ENCODE measurements at places on chromosomes 1 and 21.

DNA sequence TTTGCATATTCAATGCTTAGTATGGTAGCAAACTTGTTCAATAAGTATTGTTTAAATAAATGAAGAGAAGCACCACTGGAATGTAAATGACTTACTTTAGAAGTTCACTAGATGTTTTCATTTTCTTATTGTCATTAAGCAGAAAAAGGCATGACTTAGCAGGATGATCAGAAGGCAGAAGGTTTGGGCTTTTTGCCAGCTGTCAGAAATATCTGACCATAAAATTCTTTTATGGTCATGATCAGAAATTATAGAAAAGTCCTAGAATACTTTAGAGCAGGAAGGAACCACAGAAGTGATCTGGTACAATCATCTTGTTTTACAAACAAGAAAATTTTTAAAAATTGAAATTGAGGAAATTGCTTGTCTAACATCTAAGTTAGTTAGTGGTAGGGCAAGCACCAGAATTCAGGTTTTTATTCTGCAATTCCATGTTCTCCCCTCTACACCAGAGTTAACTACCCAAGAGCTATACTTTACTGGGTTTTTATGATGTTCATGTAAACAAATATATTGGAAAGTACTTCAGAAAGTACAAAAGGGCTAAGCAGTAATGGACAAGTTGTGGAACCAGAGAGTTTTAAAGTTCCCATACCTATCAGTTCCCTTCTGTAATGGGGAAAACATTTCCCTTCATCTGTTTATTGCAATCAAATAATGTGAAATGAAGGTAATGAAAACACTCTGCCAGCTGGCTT lies 10.1 kb downstream of the FMO5 start:
- no peak for DNase-seq

GRCh38 chr21:42062236-42063022 lies 8.7 kb upstream of the UMODL1 start:
- DNase-seq: no peak

- DNase-seq: no peak
Observed at GRCh38 chr1:36442337-36442736, 7.9 kb downstream of the OSCP1 start.

- DNase-seq: no peak
Observed at GRCh38 chr1:22255341-22256212, 112.7 kb upstream of the WNT4 start.

GRCh38 chr21:39613041-39613934 lies 548 bp downstream of the B3GALT5 start:
- DNase-seq: no peak

- no peak for DNase-seq
Observed at GRCh38 chr1:1345384-1345783, 3.8 kb downstream of the DVL1 start.

DNA sequence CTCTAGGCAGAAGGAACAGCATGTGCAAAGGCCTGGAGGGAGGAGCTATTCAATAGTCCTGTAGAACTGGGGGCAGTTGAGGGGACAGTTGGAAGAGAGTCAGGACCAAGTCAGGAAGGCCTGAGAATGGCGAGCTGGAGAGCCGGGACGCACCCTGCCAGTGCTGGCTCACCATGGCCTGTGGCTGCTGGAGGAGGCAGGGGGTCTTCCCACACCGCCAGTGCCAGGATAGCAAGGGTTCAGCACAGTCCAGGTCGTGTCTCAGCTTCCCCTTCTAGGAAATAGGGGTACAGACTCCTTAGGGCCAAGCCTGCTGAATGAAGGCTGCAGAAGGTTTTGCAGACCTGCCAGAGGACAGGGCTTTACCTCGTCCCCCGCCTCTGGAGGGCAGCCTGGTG lies 7.3 kb downstream of the PODN start:
- no peak for DNase-seq

GRCh38 chr1:210237479-210237878 lies 4.9 kb downstream of the SERTAD4 start:
- no peak for DNase-seq

- DNase-seq: no peak
Observed at GRCh38 chr1:113259988-113260387, 130.3 kb upstream of the MAGI3 start.

DNA sequence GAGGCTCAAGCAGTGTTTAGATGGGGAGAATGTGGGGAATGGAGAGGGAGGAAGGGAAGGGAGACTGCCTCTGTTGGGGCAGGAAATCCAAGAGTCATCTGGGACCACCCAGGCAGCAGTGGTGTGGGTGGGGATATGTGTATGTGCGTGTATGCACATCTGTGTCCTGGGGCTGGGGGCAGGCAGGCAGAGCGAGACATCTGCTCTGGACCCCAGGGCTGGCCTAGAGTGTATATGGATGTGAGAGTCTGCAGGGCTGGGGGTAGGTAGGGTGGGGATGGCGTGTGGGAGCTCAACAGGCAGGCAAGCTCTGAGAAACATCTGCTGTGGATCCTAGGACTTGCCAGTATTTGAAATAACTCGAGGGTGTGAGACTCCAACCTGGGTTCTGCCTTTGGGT lies 3.5 kb downstream of the PTCH2 start:
- no peak for DNase-seq

GRCh38 chr1:239718997-239719628 lies 332.7 kb downstream of the CHRM3 start:
- DNase-seq: no peak

- DNase-seq: peak; percentile 19
Observed at GRCh38 chr1:37255136-37255795, 219.1 kb upstream of the ZC3H12A start.

- peak; percentile 28 for DNase-seq
Observed at GRCh38 chr1:166975361-166976129, at the start of gene ILDR2. ILDR2 (minus strand) TSS chr1:166975540; CDS start chr1:166975268, 272 bp downstream.

GRCh38 chr1:64712049-64712448 lies 32.8 kb upstream of the RAVER2 start:
- DNase-seq: no peak

DNA sequence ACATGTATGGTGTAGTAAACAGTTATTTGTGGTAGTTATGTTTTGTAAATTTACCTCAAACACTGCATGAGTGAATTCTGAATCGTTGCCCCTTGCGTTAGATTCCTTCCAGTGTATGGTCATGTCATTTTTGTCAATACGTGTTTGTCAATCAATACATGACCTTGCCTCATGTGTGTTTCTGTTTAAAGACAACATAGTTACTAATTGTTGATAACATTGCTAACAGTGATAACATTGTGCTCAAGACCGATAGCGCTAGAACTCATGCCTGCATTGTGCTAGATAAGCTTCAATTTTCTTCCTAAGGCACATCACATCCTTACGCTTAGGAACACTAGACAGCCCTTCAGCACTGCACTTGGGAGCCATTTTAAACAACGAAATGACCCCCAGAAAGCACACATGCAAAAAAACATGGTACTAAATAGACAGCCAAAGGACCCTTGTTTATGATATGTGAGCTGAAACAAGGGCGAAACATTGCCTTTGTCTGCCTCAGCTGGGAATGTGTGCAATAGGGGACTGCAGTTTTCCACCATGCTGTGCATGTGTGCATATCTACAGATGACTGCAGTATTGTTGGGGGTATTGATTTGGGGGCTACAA lies 37.3 kb downstream of the MRPS6 start:
- no peak for DNase-seq

DNA sequence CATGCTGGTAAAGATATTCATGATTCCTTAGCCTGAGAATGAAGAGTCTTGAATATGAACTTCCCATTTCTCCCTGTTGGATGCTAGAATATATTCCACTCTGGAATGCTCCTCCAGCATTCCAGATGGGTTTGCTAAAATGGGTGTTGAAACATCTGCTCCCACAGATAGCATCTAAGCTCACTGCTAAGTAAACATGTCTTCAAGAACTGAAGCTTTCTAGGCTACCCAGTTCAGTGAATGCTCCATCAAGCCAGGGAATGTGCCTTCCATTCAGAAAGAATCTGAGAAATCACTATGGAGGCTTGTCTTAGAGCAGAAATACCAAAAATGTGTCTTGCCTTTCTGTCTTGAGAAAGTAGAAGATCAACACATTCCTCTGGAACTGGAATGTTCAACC lies 81.1 kb downstream of the TNFSF18 start:
- no peak for DNase-seq

GRCh38 chr1:38028105-38028591 lies 15.6 kb downstream of the UTP11 start:
- DNase-seq: no peak

DNA sequence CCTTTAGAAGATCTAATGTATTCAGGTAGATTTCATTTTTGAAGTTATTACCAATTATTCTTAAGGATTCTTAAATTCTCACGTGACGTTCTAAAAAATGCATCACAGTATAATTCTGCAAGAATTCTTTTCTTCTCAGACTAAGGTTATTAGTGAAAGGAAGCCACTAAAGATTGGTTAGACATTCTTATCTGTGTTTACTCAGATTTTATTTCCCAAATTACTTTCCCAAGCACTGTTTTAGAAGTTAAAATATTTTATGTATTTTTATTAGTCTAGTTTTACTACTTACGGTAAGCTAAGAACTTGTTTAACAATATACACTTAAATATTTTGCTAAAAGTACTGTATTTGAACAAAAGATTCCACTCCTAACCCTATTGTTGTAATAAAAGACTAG lies 28.4 kb downstream of the AGO3 start:
- DNase-seq: no peak

- no peak for DNase-seq
Observed at GRCh38 chr1:168554603-168555483, 11.0 kb upstream of the XCL2 start.

GRCh38 chr21:26529526-26529925 lies 43.6 kb downstream of the CYYR1 start:
- no peak for DNase-seq

GRCh38 chr1:175646439-175647209 lies 96.8 kb downstream of the TNR start:
- DNase-seq: no peak

DNA sequence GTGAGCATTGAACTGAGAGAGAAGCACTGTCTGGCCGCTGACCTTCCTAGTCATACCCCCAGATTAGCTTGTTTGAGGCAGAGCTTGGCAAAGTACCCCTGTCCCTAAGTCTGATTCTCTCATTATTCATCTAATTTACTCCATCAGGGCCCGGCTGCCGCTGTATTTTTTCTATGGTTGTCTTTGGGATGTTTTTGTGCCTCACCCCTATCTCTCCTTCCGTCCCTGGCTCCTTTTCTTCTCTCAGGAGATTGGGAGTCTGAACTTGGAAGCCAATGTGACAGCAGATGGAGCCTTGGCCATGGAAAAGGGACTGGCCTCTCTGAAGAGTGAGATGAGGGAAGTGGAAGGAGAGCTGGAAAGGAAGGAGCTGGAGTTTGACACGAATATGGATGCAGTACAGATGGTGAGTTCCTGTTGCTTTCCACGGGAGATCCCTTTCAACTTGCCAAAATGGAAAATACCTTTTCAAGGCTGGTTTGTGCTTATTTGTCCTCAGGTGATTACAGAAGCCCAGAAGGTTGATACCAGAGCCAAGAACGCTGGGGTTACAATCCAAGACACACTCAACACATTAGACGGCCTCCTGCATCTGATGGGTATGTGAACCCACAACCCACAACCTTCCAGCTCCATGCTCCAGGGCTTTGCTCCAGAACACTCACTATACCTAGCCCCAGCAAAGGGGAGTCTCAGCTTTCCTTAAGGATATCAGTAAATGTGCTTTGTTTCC lies 53.9 kb downstream of the LAMC2 start:
- DNase-seq: peak; percentile 66

DNA sequence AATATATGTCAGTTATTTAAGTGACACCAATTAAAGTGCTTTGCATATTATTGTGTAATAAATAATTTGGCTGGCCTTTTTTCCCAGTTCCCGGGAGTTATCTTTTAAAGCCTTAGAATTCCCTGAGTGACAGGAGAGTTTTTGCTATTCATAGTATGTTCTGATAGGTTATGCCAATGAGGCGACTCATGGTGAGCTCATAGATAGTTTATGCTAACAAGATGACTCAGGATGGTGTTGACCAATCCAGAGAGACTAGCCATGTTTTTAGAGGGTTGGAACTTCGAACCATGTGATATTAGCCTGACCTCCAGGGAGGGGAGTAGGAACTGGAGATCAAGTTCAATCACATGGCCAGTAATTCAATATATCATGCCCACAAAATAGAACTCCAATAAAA lies 310.8 kb downstream of the USP25 start:
- no peak for DNase-seq

DNA sequence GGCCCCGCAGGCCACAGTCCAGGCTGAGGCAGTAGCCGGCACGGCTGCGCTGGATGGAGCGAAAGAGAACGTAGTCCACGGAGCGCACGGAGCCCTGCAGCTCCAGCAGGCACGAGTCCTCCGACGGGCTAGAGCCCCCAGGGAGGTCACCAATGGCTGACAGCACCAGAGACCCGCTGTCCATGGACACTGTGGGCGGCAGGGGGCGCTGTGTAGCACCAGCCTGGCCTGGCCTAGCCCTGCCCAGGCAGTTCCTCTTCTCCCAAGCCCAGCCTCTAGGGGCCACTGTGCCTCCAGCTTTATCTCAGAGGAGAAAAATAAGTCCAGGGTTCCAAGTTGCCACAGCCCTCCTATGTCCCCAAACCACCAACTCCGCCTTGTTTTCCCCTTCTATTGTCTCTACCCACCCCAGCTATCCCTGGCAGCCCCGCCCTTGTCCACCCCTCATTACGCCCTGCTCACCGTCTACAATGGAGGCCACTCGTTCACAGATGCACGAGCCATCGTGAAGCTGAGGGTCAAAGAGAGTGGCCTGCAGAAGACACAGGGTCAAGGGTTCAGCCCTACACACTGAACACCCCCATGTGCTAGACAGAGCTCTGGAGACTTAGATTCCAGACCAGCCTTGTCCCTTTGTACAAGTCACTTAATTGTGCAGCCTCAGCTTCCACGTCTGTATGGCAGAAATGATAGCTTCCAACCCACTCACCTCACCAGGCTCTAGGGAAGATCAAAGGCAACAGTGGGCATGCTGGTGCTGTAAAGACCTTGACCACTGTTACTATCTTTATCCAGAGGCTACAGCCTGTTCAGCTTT lies 4.4 kb downstream of the ENTREP3 start:
- peak; percentile 89 for DNase-seq

- peak; percentile 23 for DNase-seq
Observed at GRCh38 chr1:176691251-176692228, 228.6 kb downstream of the PAPPA2 start.

- DNase-seq: no peak
Observed at GRCh38 chr21:41899426-41900202, 20.5 kb upstream of the PRDM15 start.

DNA sequence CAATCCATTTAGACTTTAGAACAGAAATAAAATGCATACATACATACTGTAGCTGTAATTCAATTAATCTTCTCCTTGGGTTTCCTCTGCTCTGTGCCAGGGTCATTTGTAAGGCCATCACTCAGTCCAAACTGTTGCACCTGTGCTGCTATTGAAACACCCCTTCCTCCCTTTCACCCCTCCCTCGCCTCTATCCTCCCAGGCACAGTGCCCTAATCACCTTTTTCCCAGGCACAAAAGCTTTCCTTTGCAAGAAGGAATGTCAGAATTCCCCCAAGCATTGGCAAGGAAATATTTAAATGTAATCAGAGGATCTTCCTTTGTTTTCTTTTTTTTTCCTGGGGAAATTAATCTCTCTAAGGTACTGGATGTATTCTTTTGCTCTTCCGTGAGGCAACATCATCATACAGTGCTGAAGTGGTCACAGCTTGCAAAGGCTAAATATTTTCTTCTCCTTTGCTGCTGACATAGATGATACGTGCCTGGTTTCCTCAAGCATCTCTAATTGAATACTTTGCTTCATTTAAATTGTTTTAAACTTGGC lies 339.3 kb upstream of the NR5A2 start:
- no peak for DNase-seq

GRCh38 chr1:110466646-110467280 lies 15.8 kb downstream of the PROK1 start:
- DNase-seq: no peak

- DNase-seq: no peak
Observed at GRCh38 chr21:39238275-39238674, 55.0 kb upstream of the PSMG1 start.

GRCh38 chr1:94883691-94884090 lies 43.2 kb downstream of the CNN3 start:
- DNase-seq: peak; percentile 60
